ENCODE measurements at places on chromosomes 5 and 9.

DNA sequence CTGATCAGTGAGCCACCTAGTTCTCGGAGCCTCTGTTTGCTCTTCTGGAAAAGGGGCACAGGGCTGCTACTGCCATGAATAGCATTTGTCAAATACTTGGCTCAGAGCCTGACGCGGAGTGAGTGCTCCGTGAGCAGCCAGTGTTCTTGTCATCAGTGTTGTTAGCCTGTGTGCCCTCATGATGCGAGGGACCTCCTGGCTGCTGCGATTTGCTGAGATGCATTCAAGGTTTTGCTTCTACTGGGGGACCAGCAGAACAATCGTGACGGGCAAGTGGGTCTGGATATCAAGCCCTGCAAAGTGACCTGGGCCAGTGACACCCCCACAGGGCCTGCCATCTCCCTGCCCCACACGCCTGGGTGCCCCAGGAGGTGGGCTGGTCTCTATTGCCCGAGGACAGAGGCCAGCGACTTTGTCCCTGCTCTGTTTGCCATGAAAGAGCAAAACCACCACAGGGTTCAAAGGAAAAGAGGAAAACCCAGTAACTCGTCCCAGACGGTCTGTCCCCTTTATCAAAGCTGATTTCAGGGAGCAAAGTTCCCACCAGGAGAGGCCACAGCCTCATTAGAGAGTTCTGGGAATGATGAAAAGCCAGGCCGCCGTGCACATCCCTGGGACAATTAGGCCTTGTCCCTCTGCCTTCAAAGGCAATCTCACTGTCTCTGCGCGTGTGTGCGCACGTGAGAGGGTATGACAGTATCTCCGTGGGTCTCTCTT lies 86.5 kb upstream of the LMX1B start:
- no peak for DNase-seq
- H3K4me3 ChIP-seq: no peak overlapping the region

DNA sequence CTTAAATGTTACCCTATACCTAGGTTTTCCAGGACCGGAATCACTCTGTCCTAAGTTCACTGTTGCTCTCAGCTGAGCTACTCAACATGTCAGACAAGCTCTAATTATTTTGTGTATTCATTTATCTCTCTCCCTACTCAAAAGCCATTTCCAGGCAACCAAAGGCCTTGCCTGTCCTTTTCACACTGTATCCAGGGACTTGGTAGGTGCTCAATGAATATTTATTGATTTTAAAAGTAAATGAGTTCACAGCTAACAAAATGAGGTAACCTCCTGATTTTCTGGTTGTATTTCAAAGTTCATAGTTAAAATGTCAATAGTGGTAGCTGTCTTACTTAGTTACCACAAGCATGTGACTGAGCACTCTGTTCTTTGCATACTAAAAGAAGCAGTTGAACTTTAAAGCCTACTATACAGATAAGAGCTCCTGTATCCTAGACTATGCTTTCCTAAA lies 522.2 kb downstream of the ACTL7B start:
- no peaks in the 10 kb centered on the region for H3K36me3 ChIP-seq
- H3K27ac ChIP-seq: no peak overlapping the region
- no peaks in the 10 kb centered on the region for H3K4me1 ChIP-seq
- no peak for DNase-seq
- no peak overlapping the region for H3K4me3 ChIP-seq

DNA sequence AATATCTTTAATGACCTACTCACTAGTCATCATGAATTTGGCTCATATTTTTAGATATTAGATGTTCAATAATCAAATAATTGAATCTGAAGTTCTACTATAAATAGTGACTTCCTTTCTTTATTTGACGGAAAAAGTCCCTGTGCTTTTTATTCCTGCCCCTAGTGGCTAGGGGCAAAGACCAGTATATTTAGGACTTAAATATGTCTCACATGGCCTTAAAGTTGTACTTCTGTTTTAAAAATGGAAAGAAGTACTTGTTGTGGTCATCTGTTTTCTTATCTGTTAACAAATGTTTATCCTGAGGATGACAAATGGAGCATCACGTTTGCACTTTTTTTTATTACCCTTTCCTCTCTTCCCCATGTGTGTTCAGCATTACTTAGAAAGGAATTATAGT lies 89.2 kb upstream of the GRHPR start:
- H3K36me3 ChIP-seq: no peaks in the 10 kb centered on the region
- H3K27me3 ChIP-seq: no peaks in the 10 kb centered on the region
- no peak for DNase-seq
- H3K27ac ChIP-seq: no peak overlapping the region
- H3K4me3 ChIP-seq: no peak overlapping the region
- no peaks in the 10 kb centered on the region for H3K4me1 ChIP-seq

DNA sequence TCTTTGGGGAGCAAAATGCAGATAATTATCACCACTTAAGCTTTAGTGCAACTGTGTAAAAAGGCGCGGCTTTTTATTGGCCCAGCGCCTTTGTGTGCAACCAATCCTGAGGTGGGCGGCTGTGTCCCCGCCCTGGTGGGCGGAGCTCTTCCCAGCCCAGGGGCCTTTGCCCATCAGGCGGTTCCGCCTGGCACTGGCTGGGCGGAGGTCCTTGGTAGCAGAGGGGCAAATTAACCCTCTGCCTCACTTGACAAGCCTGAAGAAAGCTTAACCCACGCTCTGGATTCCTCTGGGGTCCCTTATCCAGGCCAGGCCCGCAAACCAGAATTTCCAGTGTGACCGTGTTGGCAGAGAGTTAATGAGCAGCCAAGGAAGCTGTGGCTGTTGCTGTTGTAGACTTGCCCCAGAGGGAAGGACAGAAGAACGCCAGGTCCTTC lies 12.8 kb upstream of the NIPAL4 start:
- H3K27ac ChIP-seq: no peak overlapping the region
- H3K4me3 ChIP-seq: no peak overlapping the region
- H3K4me1 ChIP-seq: no peaks in the 10 kb centered on the region
- H3K36me3 ChIP-seq: no peaks in the 10 kb centered on the region

DNA sequence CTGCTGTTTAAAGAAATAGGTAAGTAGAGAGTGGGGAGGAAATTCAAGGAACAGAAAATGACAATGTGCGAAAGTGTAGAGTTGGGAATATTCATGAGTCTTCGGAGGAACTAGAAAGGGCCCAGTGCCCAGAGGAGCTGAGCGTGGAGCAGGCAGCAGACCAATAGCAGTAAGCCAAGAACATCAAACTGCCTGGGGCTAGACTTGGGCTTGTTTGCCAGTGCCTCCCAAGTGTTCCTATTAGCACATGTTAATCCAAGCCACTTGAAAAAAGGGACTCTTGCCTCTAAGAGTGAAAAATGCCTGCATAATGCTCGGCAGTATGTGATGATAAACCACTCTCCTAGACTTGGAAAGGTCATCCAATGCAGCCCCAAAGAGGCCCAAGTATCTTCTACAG lies 1.2 kb upstream of the TAL2 start:
- no peaks in the 10 kb centered on the region for H3K36me3 ChIP-seq
- no peak for DNase-seq
- H3K27ac ChIP-seq: no peak overlapping the region
- peaks cover 7% of the 10 kb centered on the region for H3K4me1 ChIP-seq
- peaks cover 22% of the 10 kb centered on the region for H3K27me3 ChIP-seq
- no peak overlapping the region for H3K4me3 ChIP-seq

GRCh38 chr5:89120719-89121118 lies 237.7 kb upstream of the MEF2C start:
- H3K27ac ChIP-seq: no peak overlapping the region
- H3K27me3 ChIP-seq: no peaks in the 10 kb centered on the region
- H3K4me3 ChIP-seq: no peak overlapping the region
- H3K36me3 ChIP-seq: no peaks in the 10 kb centered on the region
- no peaks in the 10 kb centered on the region for H3K4me1 ChIP-seq
- DNase-seq: no peak

- H3K4me1 ChIP-seq: peaks cover 14% of the 10 kb centered on the region
- no peak overlapping the region for H3K27ac ChIP-seq
- no peak for DNase-seq
- no peaks in the 10 kb centered on the region for H3K27me3 ChIP-seq
- H3K36me3 ChIP-seq: no peaks in the 10 kb centered on the region
- no peak overlapping the region for H3K4me3 ChIP-seq
Measured at GRCh38 chr5:91434348-91434747, 51.2 kb upstream of the ARRDC3 start.

DNA sequence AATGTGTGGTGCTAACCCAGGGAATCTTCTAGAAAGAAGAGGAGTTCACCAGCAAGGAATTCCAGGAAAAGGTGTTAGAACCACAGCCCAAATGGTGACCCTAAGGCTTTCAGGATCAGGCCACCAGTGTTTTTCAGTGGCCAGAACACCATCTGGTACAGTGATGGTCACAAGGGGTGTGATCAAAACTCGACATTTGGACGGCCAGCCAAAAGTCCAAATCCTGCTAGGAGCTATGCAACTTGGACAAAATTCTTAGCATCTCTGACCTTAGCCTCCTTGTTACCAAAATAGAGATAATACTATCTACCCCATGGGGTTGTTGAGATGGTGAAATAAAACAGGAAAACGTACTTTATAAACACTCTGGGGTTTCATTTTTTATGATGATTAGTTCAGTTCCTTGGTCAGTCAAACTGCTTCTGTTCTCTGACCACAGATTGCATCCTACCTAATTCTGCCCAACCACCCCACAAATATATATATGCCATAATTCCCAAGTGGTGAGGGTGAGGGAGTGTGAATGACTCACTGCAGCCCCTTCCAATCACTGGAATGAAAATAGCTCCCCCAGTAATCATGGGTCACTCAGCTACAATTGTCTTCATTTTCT lies 210.3 kb downstream of the CDK5RAP2 start:
- H3K27ac ChIP-seq: no peak overlapping the region
- no peaks in the 10 kb centered on the region for H3K36me3 ChIP-seq
- no peak for DNase-seq

DNA sequence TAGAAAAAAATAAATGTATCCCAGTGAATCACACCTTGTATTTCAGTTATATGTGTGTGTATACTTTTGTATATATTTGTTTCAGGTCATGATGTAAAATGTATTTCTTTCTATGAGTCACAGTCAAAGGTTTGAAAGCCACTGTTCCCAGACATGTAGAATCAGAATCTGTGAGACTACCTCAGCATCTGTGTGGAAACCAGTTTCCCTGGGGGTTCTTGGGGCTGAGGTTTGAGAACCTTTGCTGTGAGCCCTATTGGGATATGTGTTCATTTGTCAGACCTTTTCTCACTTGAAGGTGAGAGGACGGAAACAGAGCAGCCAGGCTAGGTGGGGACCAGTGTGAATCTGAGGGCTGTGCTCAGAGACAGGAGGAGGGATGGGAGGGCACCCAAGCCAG lies 78.7 kb upstream of the SAP30L start:
- H3K36me3 ChIP-seq: peaks cover 4% of the 10 kb centered on the region
- no peaks in the 10 kb centered on the region for H3K27me3 ChIP-seq

- DNase-seq: no peak
- H3K36me3 ChIP-seq: no peaks in the 10 kb centered on the region
- no peaks in the 10 kb centered on the region for H3K27me3 ChIP-seq
- H3K27ac ChIP-seq: no peak overlapping the region
- peaks cover 20% of the 10 kb centered on the region for H3K4me1 ChIP-seq
Measured at GRCh38 chr5:97545886-97546535, 363.0 kb upstream of the RIOK2 start.

- no peak overlapping the region for H3K27ac ChIP-seq
- peaks cover 49% of the 10 kb centered on the region for H3K27me3 ChIP-seq
- no peak for DNase-seq
- H3K4me1 ChIP-seq: no peaks in the 10 kb centered on the region
- no peaks in the 10 kb centered on the region for H3K36me3 ChIP-seq
- no peak overlapping the region for H3K4me3 ChIP-seq
Measured at GRCh38 chr5:88698290-88698689, 184.7 kb downstream of the MEF2C start.

GRCh38 chr9:114366334-114367128 lies 21.3 kb downstream of the AKNA start:
- no peaks in the 10 kb centered on the region for H3K27me3 ChIP-seq
- H3K36me3 ChIP-seq: peaks cover 79% of the 10 kb centered on the region
- peak; percentile 80 for DNase-seq
- peak overlapping the region; percentile 59 for H3K4me3 ChIP-seq
- peaks cover 67% of the 10 kb centered on the region for H3K4me1 ChIP-seq
- H3K27ac ChIP-seq: peak overlapping the region; percentile 87

GRCh38 chr5:91825618-91826017 lies 442.5 kb upstream of the ARRDC3 start:
- H3K27me3 ChIP-seq: no peaks in the 10 kb centered on the region
- H3K4me1 ChIP-seq: no peaks in the 10 kb centered on the region
- H3K4me3 ChIP-seq: no peak overlapping the region

DNA sequence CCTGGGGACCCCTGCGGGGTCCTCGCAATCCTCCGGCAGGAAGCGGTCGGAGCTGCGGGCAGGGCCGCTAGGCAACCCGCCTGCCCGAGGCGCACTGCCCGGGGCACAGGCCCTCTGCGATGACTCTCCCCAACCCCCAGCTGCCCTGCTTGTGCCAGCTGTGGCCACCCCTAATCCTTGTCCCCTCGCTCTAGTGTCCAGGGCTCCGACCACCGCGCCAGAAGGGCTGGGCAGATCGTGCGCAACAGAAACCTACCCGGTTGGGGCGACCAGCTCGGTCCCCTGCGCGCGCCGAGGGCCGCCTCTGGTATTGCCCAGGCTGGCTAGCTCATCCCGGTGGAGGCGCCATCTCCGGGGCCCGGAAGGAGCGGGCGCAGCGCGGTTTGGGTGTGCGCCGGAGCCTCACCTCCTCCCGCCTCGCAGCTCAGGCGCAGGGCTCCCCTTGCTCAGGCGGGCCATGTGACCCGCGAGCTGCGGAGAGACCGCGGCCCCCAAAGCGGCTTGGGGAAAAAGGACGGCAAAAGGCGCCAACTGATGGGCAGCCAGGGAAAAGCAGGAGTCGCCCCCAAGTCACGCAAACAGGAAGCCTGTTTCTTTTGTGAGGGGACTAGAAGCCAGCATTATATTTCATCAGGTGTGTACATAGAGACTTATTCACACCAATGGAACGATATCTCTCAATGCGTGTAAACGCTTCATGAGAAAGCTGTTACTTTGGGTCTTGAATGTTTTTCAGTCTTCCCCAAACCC lies 46.8 kb upstream of the RNF20 start:
- no peaks in the 10 kb centered on the region for H3K36me3 ChIP-seq
- H3K4me1 ChIP-seq: no peaks in the 10 kb centered on the region
- H3K27ac ChIP-seq: no peak overlapping the region
- no peak for DNase-seq

DNA sequence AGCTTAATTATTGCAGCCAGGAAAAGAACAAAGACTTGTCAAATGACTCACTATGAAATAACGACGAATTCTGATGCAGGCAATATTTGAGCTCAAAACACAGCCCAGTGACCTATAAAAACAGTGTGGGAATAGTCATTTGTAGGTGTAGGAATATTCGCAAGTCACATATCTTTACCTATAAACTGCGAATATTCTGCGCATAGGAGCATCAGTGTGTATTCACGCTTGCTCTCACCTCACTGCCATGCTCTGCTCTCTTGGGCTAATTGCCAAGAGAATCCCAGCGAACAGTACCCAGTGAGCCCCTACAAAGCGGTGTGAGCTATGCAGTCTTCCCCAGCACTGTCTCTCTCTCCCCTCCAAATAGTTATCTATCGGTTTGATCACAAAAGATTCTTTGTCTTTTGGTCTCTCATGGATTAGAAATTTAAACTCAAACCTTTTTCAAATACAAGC lies 74.2 kb downstream of the ST8SIA4 start:
- H3K27me3 ChIP-seq: no peaks in the 10 kb centered on the region
- H3K36me3 ChIP-seq: peaks cover 21% of the 10 kb centered on the region
- no peak overlapping the region for H3K4me3 ChIP-seq
- no peak for DNase-seq
- H3K4me1 ChIP-seq: peaks cover 32% of the 10 kb centered on the region

- H3K27ac ChIP-seq: no peak overlapping the region
- H3K4me3 ChIP-seq: no peak overlapping the region
- peaks cover 3% of the 10 kb centered on the region for H3K27me3 ChIP-seq
- H3K36me3 ChIP-seq: no peaks in the 10 kb centered on the region
- no peak for DNase-seq
Measured at GRCh38 chr9:111094433-111094924, 56.2 kb upstream of the LPAR1 start.

All from activated CD4-positive, alpha-beta T cell treated with anti-CD3 and anti-CD28 coated beads, Interleukin-2, amount 10 ng/mL, durations not matched to agents 24 days and 14 days (primary cell).